ENCODE measurements at places on chromosomes 3 and 15. TPM values are rescaled to one million over a fixed set of nuclear protein-coding genes. Genes with fewer than 3 reads are reported as not detected.
A peak's percentile ranks its signal among the peaks of the same experiment; 100 is the strongest.

The VILL gene
- 11.6 TPM for total RNA-seq

The ALDH1A2 gene
- total RNA-seq, result not detected

GRCh38 chr3:72657666-72658065 is 190.6 kb downstream of the SHQ1 start:
- peak; percentile 6 for DNase-seq
- peaks cover 13% of the 10 kb centered on the region for H3K4me1 ChIP-seq
- H3K36me3 ChIP-seq, result peaks cover 1% of the 10 kb centered on the region
- H3K4me3 ChIP-seq, result no peak overlapping the region
- no peak overlapping the region for H3K27ac ChIP-seq

GRCh38 chr3:112425858-112426750 is 73.2 kb downstream of the BTLA start:
- H3K27me3 ChIP-seq, result peaks cover 2% of the 10 kb centered on the region
- peaks cover 1% of the 10 kb centered on the region for H3K36me3 ChIP-seq
- DNase-seq, result no peak
- no peak overlapping the region for H3K4me3 ChIP-seq

- no peaks in the 10 kb centered on the region for H3K36me3 ChIP-seq
- no peak for DNase-seq
- H3K27ac ChIP-seq, result no peak overlapping the region
- no peaks in the 10 kb centered on the region for H3K4me1 ChIP-seq
Measured at GRCh38 chr15:63426552-63426951, 44.9 kb upstream of the CA12 start.

GRCh38 chr3:171770689-171771620 is 39.3 kb downstream of the PLD1 start:
- DNase-seq, result no peak
- no peak overlapping the region for H3K27ac ChIP-seq
- H3K36me3 ChIP-seq, result no peaks in the 10 kb centered on the region
- H3K27me3 ChIP-seq, result peaks cover 16% of the 10 kb centered on the region
- no peak overlapping the region for H3K4me3 ChIP-seq

DNA sequence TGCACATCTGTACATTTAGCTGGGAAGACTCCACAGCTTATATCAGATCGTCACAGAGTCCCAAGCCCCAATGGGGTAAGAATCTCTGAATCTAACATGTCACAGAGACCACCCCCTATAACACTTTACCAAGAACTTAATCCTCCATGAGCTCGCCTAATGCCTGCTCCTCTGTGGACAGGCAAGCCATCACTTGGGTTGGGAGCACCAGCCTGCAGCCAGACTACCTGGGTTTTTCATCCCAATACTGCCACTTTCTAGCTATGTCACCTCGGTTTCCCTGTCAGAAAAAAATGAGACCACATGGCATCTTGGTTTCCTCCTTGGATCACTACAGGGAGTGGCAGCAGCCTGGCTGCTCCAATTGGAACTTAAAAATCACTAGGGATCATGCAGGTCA is 277.9 kb upstream of the TLE3 start:
- no peaks in the 10 kb centered on the region for H3K4me1 ChIP-seq
- peaks cover 32% of the 10 kb centered on the region for H3K27me3 ChIP-seq
- H3K36me3 ChIP-seq, result no peaks in the 10 kb centered on the region

- H3K27ac ChIP-seq, result no peak overlapping the region
- H3K27me3 ChIP-seq, result no peaks in the 10 kb centered on the region
- no peaks in the 10 kb centered on the region for H3K4me1 ChIP-seq
- no peak for DNase-seq
Measured at GRCh38 chr3:147462856-147463255, 53.7 kb downstream of the ZIC1 start.
